NCI-H2081 treated with DMSO at 0.1 percent for 48 hours (cell line): ENCODE measurements at places on chromosomes 7 and 10.

- no peak for DNase-seq
Measured at GRCh38 chr7:142670511-142670910, 78.8 kb upstream of the PRSS1 start.

DNA sequence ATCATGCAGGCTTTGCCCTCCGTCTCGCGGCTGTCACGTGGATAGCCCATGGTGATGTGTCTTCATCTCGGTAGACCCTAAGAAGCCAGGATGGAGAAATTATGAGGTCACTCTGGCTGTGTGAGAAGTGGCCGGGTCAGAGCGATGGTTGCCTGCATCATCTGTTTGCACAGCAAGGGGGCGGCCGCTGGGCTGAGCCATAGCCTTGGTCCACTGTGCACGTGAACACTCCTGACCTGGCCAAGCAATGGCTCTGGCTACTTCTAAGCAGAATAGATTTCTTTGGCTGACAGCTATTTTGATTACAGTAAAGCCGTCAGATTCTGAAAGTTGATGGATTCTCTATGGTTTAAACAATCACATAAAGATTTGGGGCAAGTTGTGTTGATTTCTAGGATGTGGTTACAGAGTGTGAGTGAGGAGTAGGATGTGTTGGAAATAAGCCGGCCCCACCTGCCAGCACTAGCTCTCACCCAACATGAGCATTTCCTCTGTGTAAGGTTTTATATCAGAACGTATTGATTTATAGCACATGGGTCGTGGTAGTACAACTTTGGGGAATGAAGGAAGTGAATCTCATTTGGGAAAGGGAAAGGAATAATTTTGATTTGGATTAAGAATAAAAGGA lies 214.4 kb upstream of the GPR26 start:
- no peak for DNase-seq

GRCh38 chr7:98868450-98868849 lies 1.4 kb downstream of the TMEM130 start:
- DNase-seq = no peak

DNA sequence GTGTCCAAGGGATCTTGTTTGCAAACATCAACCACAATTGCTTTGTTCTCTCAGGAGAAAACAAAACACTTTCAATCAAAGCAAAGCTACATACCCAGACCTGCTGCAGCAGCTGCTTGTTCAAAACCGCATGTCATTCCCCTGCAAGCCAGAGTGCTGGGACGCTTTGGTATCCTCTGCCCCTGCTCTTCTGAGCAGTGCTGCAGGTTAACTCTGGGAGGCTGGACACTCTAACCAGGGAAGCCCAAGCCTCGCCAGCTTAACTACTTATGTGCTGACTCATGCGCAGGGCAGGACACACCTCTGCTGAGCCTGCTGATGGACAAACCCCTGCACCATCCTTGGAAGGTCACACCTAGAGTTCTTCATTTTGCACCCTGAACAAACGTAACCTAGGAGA lies 28.2 kb upstream of the ASAH2 start:
- no peak for DNase-seq

DNA sequence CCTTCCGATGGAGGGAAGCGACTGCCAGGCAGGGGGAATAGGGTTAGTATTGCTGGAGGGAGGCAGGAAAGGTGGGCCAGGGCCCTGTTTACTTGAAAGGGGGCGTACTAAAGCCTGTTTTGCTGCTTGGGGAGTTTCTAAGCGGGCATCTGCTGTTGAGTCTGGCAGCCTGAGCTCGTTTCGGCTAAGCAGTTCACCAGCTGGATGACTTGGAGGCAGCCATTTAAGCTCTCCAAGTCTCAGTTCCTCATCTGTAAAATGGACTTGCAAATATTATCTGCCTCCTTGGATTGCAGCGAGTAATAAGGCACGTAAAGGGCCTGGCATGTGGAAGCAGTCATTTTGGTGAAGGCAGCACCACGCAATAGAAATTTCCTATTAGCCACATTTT lies 44.0 kb downstream of the LDB3 start:
- no peak for DNase-seq

GRCh38 chr7:112182749-112183148 lies 23.4 kb downstream of the DOCK4 start:
- no peak for DNase-seq
